SHP77 (cell line): ENCODE measurements at places on chromosomes 2 and 18.

- DNase-seq: no peak
Observed at GRCh38 chr2:154814856-154815255, 116.4 kb downstream of the KCNJ3 start.

DNA sequence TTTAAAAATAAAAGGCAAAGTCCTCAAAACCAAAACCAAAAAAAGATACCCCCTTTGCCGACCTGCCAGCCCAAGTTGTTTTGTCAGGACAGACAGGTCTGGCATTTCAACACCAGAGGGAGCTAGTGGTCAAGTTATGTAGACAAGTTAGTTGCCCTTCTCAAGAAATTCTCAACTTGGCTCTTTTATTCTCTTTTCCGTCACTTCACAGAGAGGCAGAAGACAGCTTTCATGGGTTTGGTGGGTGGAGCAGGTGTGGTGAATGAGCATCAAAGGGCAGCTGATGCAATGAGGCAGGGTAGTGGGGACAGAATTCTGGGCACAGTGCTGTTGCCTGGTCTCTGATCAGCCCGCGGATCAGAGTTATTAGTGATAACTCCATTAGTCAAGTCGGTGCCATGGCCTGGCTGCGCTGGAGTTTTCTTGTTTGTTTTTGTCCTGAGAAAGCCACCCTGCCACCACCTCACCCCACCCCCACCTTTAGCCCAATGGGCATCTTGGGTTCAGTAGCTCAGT lies 303.7 kb upstream of the EPAS1 start:
- DNase-seq: peak; percentile 49

- no peak for DNase-seq
Observed at GRCh38 chr2:160613466-160614153, 120.0 kb upstream of the RBMS1 start.

GRCh38 chr2:545711-546650 lies 131.2 kb downstream of the TMEM18 start:
- DNase-seq: no peak

DNA sequence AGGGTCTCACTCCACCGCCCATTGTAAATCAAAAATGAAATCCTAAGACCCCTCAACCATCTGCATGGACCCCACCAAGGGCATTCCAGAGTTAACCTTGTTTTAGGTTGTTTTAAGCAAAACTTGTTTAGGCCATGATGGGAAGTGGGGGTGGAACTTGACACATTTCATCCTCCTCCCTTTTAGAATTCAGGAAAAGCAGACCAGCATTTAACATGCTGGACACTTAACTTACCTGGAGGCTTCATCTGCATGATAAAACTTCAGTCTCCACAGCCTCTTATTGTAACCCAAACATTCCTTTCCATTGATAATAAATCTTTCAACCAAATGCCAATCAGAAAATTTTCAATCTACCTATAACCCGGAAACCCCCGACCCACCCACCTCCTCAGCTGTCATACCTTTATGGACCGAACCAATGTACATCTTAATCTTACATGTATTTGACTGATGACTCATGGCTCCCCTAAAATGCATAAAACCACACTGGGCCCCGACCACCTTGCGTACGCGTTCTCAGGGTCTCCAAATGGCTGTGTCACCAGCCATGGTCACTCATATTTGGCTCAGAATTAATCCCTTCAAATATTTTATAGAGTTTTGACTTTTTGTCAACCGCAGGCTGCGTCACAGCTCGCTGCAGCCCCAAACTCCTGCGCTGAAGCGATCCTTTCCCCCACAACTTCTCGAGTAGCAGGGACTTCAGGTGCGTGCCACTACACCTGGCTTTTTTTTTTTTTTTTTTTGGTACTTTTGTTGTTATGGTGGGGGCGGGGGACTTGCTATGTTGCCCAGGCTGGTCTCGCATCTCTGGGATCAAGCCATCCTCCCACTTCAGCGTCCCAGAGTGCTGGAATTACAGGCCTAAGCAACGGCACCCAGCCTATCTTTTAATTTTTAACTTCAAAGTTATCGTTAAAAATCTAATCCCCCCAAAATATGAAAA lies 917 bp downstream of the MPPE1 start:
- DNase-seq: no peak

- peak; percentile 13 for DNase-seq
Observed at GRCh38 chr2:20356042-20356441, 5.4 kb upstream of the PUM2 start.

DNA sequence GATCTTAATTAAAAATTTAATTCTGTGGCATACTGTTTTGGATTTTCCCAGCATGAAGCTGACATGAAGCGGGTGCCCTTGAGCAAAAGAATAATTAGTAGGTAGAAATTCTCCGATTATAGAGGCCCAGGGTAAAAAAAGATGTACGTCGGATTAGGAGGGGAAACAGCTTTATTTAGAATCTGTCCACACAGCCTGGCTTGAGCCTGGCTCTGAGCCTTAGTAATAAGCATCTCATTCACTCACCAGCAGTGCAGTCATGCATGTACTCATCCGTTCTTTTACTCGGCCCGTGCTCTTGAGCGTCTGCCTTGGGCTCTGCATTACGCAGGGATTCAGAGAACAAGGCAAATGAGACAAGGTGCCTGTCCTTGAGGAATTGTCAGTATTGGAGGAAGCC lies 219.3 kb downstream of the AGAP1 start:
- no peak for DNase-seq

DNA sequence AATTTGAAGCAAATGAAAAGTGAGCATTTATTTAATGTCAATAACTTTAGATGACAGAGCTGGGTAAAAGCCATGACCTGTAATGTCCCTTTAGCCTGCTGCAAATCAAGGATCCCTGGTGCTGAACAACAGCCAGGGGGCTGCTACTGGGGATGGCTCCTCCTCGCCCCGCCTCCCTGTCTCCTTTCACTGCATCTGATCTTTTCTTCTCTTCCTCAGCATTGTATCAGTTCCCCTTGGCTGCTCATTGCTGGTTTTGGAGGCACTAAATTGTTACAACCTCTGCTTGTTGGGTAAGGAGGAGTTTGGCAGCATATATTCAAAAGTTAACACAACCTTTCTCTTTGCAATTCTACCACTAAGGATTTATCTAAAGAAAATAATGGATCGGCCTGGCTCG lies 236.3 kb upstream of the ID2 start:
- no peak for DNase-seq
